ENCODE measurements at places on chromosomes 3 and 15.

GRCh38 chr3:17261627-17262369, 377.0 kb downstream of the PLCL2 start:
- no peak for DNase-seq

GRCh38 chr3:134792700-134793099, 2.4 kb upstream of the EPHB1 start:
- no peak for DNase-seq

DNA sequence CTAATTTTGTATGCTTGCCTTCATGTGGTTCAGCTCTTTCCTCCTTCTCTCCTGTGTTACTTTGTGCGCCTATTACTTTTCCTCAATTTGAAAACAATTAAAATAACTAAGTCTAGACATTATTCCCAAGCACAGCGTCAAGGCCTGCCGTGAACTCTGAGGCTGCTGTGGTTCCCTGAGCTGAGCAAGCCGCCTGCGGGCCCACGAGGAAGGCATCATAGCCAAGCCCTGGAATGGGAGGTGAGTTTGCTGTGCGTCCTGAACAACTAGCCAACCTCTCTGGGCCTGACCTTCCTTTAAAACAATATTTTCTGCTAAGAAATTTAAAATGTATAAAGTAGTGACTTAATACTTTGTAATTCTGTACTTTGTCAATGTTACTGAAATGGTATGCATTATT, 327.2 kb downstream of the OCA2 start:
- no peak for DNase-seq

DNA sequence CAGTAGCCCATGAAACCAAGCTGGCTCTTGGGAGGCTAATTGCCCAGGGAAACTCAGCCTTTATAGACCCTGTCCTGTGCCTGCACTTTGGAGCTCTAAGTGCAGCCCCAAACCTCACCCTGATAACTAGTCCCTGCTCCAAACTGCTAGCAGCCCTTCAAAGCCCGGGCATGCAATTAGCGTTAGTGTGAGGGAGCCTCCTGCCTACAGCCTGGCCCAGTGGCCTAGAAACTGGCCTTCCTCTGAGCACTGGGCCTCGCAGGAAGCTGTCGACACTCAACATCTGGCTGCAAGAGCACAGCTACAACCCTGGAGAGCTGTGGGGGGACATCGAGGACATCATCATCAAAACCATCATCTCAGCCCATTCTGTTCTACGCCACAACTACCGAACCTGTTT, 7.7 kb upstream of the NGRN start:
- DNase-seq = no peak

- peak; percentile 75 for DNase-seq
These were observed 27.8 kb downstream of the CHP1 start for GRCh38 chr15:41258750-41259471.

DNA sequence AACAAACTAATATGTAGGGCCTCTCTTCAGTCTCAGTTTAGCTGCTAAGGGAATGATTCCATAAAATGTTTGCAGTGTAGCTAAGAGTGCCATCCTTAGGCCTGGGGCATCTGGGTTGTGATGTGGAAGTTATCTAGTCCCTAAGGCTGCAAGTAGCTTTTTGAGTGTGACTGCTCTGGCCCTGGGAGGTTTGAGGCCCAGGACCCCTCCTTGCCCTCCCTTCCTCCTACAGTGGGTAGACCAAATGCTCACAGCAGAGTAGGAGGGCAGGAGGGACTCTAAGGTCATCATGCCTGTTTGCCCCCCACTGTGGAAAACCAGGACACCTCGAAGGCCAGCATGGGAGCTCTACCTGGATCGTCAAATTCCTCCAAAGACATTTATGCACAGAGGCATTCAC, 115.0 kb downstream of the EPHB1 start:
- DNase-seq = no peak

- peak; percentile 74 for DNase-seq
These were observed at the start of gene SFMBT1 for GRCh38 chr3:53045518-53046170. Gene SFMBT1 (minus strand): TSS chr3:53046073. CDS start chr3:52969128, 76,945 bp downstream.

DNA sequence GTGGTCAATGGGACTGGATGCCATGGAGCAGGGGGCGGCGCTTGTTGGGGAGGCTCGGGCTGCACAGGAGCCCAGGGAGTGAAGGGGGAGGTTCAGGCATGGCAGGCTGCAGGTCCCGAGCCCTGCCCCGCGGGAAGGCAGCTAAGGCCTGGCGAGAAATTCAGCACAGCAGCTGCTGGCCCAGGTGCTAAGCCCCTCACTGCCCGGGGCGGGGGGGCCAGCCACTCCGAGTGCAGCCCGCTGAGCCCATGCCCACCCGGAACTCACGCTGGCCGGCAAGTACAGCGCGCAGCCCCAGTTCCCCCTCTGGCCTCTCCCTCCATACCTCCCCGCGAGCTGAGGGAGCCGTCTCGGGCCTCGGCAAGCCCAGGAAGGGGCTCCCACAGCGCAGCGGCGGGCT, 11.3 kb downstream of the KLHDC8B start:
- no peak for DNase-seq

DNA sequence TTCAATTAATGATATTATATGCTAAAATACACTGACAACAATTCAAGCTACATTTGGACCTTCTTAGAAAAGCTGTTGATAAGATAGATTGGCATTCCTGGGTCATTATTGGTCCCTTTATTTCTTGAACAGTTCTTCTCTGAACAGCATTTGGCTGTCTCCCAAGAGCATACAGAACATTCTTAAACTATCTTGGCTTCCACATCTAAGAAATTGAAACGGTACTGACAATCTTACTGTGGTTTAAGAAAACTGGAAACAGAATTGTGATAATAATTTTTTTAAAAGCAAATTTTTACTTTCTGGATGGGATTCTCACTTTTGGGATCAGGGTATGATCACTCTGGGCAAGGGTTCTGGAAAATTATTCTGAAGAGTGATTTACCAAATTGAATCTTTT, 161.7 kb upstream of the ZNF385D start:
- DNase-seq = no peak

DNA sequence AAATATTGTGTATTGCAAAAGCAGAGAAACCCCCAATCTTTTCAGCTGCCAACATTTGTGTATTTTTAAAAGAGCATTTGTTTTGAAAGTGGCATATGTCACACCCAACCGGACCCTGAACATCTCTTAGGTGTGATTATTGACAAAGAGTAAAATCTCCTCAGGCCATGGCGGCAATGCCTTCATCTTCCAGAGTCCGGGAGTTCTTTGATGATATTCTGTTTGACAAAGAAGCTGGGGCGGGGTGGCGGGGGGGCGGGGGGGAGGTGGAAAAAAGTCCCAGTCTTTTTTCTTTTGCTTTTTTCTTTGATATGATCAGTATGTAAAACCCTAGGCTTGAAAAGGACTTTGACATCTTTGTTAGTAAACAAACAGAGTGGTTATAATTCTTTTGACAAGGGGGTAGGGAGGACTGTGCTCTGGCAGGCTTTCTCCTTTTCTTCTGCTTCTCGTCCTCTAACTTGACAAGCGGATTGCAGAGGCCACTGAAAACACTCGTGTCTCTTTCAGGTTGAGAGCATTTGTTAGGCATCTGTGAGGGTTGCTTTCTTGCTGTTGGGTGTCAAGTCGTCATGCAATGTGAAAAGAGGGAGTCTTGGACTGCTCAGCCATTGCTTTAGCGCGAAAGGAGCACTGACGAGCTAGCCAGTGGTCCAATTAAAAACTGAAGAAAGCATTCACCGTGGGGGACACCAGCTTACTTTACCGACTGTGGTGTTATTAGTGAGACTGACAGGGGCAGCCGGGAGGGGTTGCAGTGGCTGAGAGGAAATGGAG, 243.2 kb downstream of the NSUN3 start:
- DNase-seq = no peak

- DNase-seq = no peak
These were observed 642.3 kb downstream of the RBMS3 start for GRCh38 chr3:29922992-29923746.

- no peak for DNase-seq
These were observed 334.0 kb upstream of the ARL6 start for GRCh38 chr3:97430601-97431000.

DNA sequence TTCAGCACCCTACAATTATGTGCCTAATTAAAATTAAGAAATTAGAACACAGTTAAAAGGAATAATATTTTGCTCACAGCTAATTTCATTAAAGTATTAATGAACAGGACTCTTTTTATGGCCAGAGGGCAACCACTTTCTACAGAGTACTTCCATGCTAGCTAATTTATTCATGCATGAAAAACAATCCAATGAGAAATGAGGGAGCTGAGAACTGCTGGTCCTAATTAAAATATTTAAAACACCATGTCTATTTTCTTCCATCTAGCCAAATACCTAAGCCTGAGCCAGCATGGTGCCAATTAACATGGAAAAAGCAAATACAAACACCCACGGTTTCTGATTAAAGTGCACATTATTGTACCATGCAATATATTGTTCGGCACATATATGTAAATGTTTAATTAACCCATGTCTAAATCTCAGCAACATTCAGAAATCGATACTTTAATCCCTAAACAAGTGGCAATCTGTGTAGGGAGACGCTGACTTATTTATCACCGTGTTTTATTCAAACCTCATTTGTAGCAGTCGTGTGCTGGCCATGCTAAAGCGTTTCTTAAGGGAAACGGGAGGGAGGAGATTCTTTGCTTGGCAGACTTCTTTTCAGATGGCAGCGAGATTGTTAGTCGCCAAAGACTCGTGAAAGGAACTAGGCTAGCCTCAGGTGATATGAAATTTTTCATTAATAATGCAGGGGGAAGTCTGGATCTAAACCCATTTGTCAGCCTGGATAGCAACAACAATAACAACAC, 193.5 kb downstream of the ANXA2 start:
- DNase-seq = no peak

GRCh38 chr3:46463120-46463867, 1.4 kb downstream of the LTF start:
- DNase-seq = no peak

GRCh38 chr3:69842351-69842750, 103.1 kb downstream of the MITF start:
- DNase-seq = no peak

GRCh38 chr3:48738926-48739616, 22.1 kb upstream of the IP6K2 start:
- no peak for DNase-seq

GRCh38 chr3:195803289-195803908, 8.3 kb downstream of the MUC4 start:
- DNase-seq = no peak

GRCh38 chr15:99677540-99678134, 55.6 kb downstream of the LYSMD4 start:
- DNase-seq = no peak

DNA sequence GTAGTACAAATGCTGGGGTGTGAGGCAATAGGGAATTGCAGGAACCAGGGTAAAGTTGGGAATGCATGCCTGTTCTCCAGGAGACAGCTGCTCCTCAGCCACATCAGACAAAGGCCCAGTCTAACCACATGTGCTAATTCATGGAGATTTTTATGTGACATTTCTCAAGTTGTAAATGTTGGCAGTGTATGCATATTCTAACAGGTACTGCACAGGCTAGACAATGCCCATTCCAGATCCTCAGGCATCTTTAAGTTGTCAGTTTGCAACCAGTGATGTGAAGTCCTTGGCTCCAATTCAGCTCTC, 84.9 kb downstream of the EEFSEC start:
- DNase-seq = no peak

- DNase-seq = no peak
These were observed 97.4 kb downstream of the WNT7A start for GRCh38 chr3:13782501-13782900.

GRCh38 chr15:80834906-80835305, 55.7 kb downstream of the CEMIP start:
- no peak for DNase-seq

GRCh38 chr3:100725935-100726513, 16.7 kb downstream of the TFG start:
- DNase-seq = no peak

- peak; percentile 54 for DNase-seq
These were observed 92.2 kb downstream of the KLHL25 start for GRCh38 chr15:85702321-85703101.

- DNase-seq = peak; percentile 58
These were observed 56.8 kb upstream of the NANOGP8 start for GRCh38 chr15:35141743-35142471.

- DNase-seq = peak; percentile 77
These were observed 781 bp upstream of the DPH6 start for GRCh38 chr15:35546511-35547381.

- DNase-seq = no peak
These were observed 161.1 kb downstream of the TP63 start for GRCh38 chr3:189792046-189792929.

DNA sequence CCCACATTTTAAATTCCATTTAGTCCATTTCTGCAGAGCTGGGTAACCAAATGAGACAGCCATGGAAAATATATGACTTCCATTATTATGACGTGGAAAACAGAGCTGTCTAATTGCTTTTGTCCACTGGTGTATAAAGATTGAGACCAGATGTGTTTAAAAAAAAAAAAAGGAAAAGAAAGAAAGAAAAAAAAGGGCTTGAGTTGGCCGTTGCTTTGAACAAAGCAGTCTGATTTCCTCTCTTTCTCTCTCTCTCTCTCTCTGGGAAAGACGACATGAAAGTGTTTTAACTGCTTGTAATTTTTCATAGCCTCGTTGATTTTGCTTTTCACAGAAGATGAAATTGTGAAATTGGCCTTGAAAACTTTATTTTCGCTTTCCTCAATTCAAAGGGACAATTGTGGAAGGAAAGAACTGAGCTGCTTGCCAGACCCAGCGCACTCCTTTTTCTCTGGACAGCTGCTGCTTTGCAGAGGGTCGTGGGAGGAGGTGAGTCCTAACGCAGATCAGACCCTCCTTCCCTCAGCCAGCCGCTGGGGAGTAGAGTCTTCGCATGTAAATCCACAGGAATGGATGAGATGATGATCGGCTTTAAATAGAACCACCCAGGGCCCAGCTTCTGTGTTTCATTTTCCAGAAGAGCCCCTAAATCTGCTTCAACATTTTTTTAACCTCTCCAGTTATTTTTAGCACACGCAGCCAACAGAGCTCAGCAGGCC, 42.8 kb upstream of the UBE2E1 start:
- DNase-seq = peak; percentile 49

DNA sequence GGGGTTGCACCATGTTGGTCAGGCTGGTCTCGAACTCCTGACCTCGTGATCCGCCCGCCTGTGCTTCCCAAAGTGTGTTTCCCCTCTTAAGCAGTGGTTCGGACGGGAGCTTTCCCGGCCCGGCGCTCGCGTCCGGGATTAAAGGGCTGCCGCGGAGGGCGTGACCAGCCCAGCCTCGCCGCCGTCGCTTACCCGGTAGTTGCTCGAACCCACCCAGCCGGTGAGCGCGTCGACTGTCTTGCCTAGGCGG, 513 bp downstream of the CLASP2 start:
- peak; percentile 76 for DNase-seq

- DNase-seq = peak; percentile 53
These were observed 5.5 kb downstream of the HHLA2 start for GRCh38 chr3:108301695-108302404.

Data from NB4 (cell line).